Fibroblast of lung (primary cell): ENCODE measurements at places on chromosomes 12 and 14.

- no peak overlapping the region for H3K27ac ChIP-seq
- H3K4me3 ChIP-seq: peak overlapping the region; percentile 84
- H3K4me1 ChIP-seq: peaks cover 17% of the 10 kb centered on the region
- H3K36me3 ChIP-seq: no peaks in the 10 kb centered on the region
These were observed 153.2 kb upstream of the DDHD1 start for GRCh38 chr14:53306267-53306721.

DNA sequence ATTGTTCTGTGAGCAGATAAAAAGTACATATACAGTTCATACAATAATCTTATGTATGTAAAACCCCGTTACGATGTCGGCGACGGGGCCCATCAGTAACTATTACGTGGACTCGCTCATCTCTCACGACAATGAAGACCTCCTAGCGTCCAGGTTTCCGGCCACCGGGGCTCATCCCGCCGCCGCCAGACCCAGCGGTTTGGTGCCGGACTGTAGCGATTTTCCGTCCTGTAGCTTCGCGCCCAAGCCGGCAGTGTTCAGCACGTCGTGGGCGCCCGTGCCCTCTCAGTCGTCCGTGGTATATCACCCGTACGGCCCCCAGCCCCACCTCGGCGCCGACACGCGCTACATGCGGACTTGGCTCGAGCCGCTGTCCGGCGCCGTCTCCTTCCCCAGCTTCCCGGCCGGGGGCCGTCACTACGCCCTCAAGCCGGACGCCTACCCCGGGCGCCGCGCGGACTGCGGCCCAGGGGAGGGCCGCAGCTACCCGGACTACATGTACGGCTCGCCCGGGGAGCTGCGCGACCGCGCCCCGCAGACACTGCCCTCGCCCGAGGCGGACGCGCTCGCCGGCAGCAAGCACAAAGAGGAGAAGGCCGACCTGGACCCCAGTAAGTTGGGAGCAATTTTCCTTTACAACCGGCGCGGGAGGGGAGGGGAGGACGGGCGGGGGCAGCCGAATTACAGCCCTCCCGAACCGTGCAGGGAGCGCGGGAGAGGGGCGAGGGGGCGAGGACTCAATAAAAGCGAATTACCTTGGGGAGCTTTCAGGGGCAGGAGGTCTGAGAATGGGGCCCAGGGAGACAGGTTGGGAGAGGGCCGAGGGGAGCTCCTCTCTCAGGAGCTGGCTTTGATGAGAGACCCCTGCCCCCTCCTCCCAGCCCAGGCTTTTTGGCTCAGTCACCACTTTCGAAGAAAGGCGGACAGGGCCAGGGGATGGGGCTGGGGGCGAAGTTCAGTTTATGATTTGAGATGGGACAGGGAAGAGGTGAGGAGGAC is at the start of gene HOXC9:
Gene HOXC9, plus strand, starts transcription at position 46 of the 999 bp plus-strand sequence. Its CDS starts 28 bp downstream, at position 74.
- H3K36me3 ChIP-seq: no peaks in the 10 kb centered on the region
- H3K4me3 ChIP-seq: peak within 1 kb of the TSS; percentile 52
- H3K27ac ChIP-seq: no peak within 1 kb of the TSS
- H3K27me3 ChIP-seq: peaks cover 78% of the 10 kb centered on the region
- no peaks in the 10 kb centered on the region for H3K4me1 ChIP-seq
- DNase-seq: no peak

GRCh38 chr14:33709711-33710110 is 241.2 kb downstream of the EGLN3 start:
- no peaks in the 10 kb centered on the region for H3K36me3 ChIP-seq
- DNase-seq: no peak
- H3K4me1 ChIP-seq: no peaks in the 10 kb centered on the region
- no peak overlapping the region for H3K4me3 ChIP-seq
- H3K27me3 ChIP-seq: no peaks in the 10 kb centered on the region

- no peaks in the 10 kb centered on the region for H3K4me1 ChIP-seq
- H3K27ac ChIP-seq: no peak overlapping the region
- H3K4me3 ChIP-seq: no peak overlapping the region
- H3K27me3 ChIP-seq: peaks cover 2% of the 10 kb centered on the region
- no peak for DNase-seq
These were observed 100.3 kb downstream of the SETD3 start for GRCh38 chr14:99380402-99380801.

- no peak for DNase-seq
- H3K27me3 ChIP-seq: no peaks in the 10 kb centered on the region
- peaks cover 8% of the 10 kb centered on the region for H3K4me1 ChIP-seq
- H3K4me3 ChIP-seq: peak overlapping the region; percentile 3
These were observed 5.8 kb downstream of the ASB2 start for GRCh38 chr14:93970585-93970964.

DNA sequence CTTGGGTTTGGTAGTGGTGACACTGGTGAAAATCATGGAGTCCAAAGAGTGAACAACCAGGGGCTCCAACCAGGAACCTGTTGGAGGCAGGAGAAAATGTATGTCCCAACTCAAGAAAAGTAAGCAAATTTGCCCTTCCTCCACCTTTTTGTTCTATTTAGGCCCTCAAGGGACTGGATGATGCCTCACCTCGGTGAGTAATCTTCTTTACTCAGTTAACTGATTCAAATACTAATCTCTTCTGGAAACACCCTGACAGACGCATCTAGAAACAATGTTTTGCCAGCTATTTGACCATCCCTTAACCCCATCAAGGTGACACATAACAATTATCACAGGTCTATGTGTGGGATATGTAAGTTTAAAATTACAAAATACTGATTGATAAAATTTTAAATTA is 272.4 kb upstream of the FOXG1 start:
- no peak overlapping the region for H3K27ac ChIP-seq
- no peak overlapping the region for H3K4me3 ChIP-seq
- no peaks in the 10 kb centered on the region for H3K36me3 ChIP-seq
- no peak for DNase-seq
- H3K27me3 ChIP-seq: no peaks in the 10 kb centered on the region

GRCh38 chr12:41684997-41685396 is 459.7 kb downstream of the GXYLT1 start:
- no peaks in the 10 kb centered on the region for H3K36me3 ChIP-seq
- no peak overlapping the region for H3K27ac ChIP-seq
- DNase-seq: no peak
- H3K27me3 ChIP-seq: no peaks in the 10 kb centered on the region

- H3K27me3 ChIP-seq: no peaks in the 10 kb centered on the region
- no peak overlapping the region for H3K4me3 ChIP-seq
- H3K4me1 ChIP-seq: peaks cover 9% of the 10 kb centered on the region
These were observed 24.0 kb downstream of the TCTN1 start for GRCh38 chr12:110637869-110638441.

- H3K27ac ChIP-seq: no peak overlapping the region
- H3K4me3 ChIP-seq: no peak overlapping the region
- no peak for DNase-seq
- H3K36me3 ChIP-seq: no peaks in the 10 kb centered on the region
- H3K4me1 ChIP-seq: no peaks in the 10 kb centered on the region
- no peaks in the 10 kb centered on the region for H3K27me3 ChIP-seq
These were observed 29.8 kb upstream of the NFYB start for GRCh38 chr12:104167519-104168458.

- H3K27ac ChIP-seq: no peak overlapping the region
These were observed 3.0 kb upstream of the ERP27 start for GRCh38 chr12:14941369-14941768.

- peak; percentile 68 for DNase-seq
- H3K4me1 ChIP-seq: peaks cover 5% of the 10 kb centered on the region
- no peak overlapping the region for H3K4me3 ChIP-seq
- H3K36me3 ChIP-seq: no peaks in the 10 kb centered on the region
- no peaks in the 10 kb centered on the region for H3K27me3 ChIP-seq
These were observed 53.9 kb downstream of the WNK1 start for GRCh38 chr12:806200-806791.

- DNase-seq: no peak
- H3K36me3 ChIP-seq: no peaks in the 10 kb centered on the region
- H3K27me3 ChIP-seq: no peaks in the 10 kb centered on the region
- no peaks in the 10 kb centered on the region for H3K4me1 ChIP-seq
- no peak overlapping the region for H3K27ac ChIP-seq
These were observed 135.1 kb downstream of the PPM1H start for GRCh38 chr12:62799766-62800406.

- peak; percentile 100 for DNase-seq
- no peaks in the 10 kb centered on the region for H3K4me1 ChIP-seq
- H3K36me3 ChIP-seq: peaks cover 5% of the 10 kb centered on the region
- H3K4me3 ChIP-seq: peak within 1 kb of the TSS; percentile 95
- H3K27ac ChIP-seq: peak within 1 kb of the TSS; percentile 85
These were observed at the start of the genes CEP290 and TMTC3 for GRCh38 chr12:88141774-88142609. TSS of gene CEP290 (minus strand) at chr12:88142088. CDS start at chr12:88141307, 781 bp downstream. TSS of gene TMTC3 (plus strand) at chr12:88142307. CDS start at chr12:88148316, 6,009 bp downstream.

GRCh38 chr14:100944052-100944451 is 40.5 kb upstream of the RTL1 start:
- no peak for DNase-seq
- no peaks in the 10 kb centered on the region for H3K4me1 ChIP-seq
- H3K36me3 ChIP-seq: peaks cover 3% of the 10 kb centered on the region
- H3K4me3 ChIP-seq: no peak overlapping the region
- no peaks in the 10 kb centered on the region for H3K27me3 ChIP-seq
- H3K27ac ChIP-seq: no peak overlapping the region

DNA sequence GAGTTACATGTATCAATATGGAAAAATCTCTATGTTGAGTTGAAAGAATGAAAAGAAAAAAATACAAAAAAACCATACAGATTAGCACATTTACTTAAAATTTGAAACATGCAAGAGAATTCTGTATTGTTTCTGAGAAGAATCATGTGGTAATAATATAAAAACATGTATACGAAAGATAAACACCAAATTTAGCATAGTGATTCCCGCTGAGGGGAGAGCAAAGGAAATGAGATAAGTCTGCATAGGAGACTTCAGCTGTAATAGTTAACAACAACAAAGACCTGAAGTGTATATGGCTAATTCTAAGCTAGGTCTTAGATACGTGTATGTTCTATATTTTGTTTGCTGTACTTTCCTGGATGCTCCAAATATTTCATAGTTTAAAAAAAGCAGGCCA is 46.5 kb downstream of the FNTB start:
- H3K4me1 ChIP-seq: peaks cover 8% of the 10 kb centered on the region
- H3K27me3 ChIP-seq: no peaks in the 10 kb centered on the region
- DNase-seq: no peak
- no peak overlapping the region for H3K4me3 ChIP-seq
- H3K36me3 ChIP-seq: no peaks in the 10 kb centered on the region
- H3K27ac ChIP-seq: no peak overlapping the region

- H3K4me1 ChIP-seq: no peaks in the 10 kb centered on the region
- no peak overlapping the region for H3K4me3 ChIP-seq
- no peak overlapping the region for H3K27ac ChIP-seq
- DNase-seq: no peak
- no peaks in the 10 kb centered on the region for H3K36me3 ChIP-seq
These were observed 13.2 kb upstream of the OVCH1 start for GRCh38 chr12:29510591-29511185.

GRCh38 chr12:12156828-12157227 is 86.1 kb downstream of the BCL2L14 start:
- H3K36me3 ChIP-seq: no peaks in the 10 kb centered on the region
- no peak for DNase-seq
- H3K4me1 ChIP-seq: peaks cover 2% of the 10 kb centered on the region
- H3K27ac ChIP-seq: no peak overlapping the region

GRCh38 chr12:2934371-2934770 is 24.8 kb upstream of the TEAD4 start:
- H3K4me3 ChIP-seq: no peak overlapping the region
- no peak for DNase-seq
- H3K36me3 ChIP-seq: peaks cover 11% of the 10 kb centered on the region
- H3K27me3 ChIP-seq: no peaks in the 10 kb centered on the region

- no peak for DNase-seq
- no peaks in the 10 kb centered on the region for H3K4me1 ChIP-seq
- H3K4me3 ChIP-seq: no peak overlapping the region
- H3K27ac ChIP-seq: no peak overlapping the region
These were observed 87.9 kb upstream of the AVPR1A start for GRCh38 chr12:63238892-63239291.

DNA sequence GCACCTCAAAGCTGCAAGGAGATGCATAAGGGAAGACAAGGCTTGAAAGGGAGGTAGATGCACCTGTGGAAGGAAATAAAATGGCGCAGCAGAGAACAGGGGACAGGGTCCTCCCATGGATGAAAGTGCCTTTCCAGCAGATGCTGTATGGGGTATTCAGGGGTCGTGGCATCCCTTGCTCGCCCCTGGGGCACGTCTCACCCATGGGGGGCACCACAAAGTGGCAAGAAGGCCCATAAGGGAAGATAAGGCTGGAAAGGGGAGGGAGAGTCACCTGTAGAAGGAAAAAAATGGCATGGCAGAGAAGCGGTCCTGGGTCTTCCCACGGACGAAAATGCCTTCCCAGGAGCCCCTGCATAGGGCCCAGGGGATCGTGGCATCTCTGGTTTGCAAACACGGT is 265.1 kb downstream of the ALG10 start:
- no peak for DNase-seq
- H3K27me3 ChIP-seq: no peaks in the 10 kb centered on the region
- H3K4me1 ChIP-seq: no peaks in the 10 kb centered on the region
- H3K27ac ChIP-seq: no peak overlapping the region
- H3K4me3 ChIP-seq: no peak overlapping the region
- H3K36me3 ChIP-seq: no peaks in the 10 kb centered on the region

GRCh38 chr12:63394349-63394748 is 243.3 kb upstream of the AVPR1A start:
- H3K27ac ChIP-seq: no peak overlapping the region
- no peak overlapping the region for H3K4me3 ChIP-seq
- DNase-seq: no peak
- no peaks in the 10 kb centered on the region for H3K36me3 ChIP-seq

DNA sequence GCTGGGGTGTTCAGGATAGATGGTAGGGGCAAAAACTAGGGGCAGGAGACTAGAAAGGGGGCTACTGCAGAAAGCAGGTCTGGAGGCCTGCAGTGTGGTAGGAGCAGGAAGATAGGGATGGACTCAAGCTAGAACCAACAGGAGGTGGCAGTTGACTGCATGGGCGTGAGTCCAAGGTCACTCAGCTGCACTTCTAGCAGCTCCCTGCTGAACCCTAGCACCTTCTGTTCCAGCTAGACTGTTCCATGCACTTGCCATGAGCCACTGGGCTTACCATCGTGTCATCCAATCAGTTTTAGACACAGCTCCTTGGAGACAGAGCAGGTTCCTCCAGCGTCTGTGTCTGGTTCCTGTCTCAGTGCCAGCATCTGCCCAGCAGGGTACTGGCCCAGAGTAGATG is 11.3 kb upstream of the KRT8 start:
- H3K4me3 ChIP-seq: no peak overlapping the region
- H3K4me1 ChIP-seq: no peaks in the 10 kb centered on the region

DNA sequence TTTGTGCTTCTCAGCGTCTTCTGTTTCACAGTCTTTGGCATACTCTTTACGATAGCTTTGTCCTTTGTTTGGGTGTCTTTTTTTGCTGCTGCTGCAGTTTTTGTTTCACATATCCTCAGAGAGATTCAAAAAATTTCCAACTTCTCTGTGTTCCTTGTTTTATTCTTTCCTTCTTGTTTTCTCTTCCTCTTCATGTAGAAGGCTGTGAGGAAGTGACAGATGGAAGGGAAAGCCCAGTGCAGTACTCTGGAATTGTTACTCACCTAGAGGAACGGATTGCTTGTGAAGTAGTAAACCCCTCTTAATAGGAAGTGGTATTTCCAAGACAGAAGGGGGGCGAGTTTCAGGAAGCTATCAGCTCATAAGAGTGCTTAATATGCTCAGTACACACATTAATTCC is 1.7 kb downstream of the CREBL2 start:
- peaks cover 2% of the 10 kb centered on the region for H3K4me1 ChIP-seq
- H3K27me3 ChIP-seq: no peaks in the 10 kb centered on the region
- no peak for DNase-seq
- peak overlapping the region; percentile 12 for H3K4me3 ChIP-seq
- H3K36me3 ChIP-seq: no peaks in the 10 kb centered on the region
